ENCODE measurements at places on chromosomes 13 and 19.

DNA sequence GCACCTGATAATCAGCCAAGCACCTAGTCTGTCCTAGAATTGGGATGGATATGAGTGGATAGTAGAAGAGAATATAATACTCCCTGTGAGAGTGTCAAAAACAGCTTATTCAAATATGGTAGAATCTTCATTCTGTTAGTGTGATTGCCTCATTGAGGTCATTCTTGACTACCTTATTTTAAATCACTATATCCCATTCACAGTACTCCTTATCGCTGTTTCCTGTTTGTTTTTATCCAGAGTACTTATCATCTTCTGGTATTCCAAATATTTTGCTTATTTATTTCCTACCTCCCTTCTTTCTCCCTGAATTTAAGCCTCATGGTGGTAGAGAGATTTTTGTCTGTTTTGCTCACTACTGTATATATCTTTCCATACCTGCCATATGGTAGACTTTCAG is 9.9 kb downstream of the NDFIP2 start:
- no peak for DNase-seq

DNA sequence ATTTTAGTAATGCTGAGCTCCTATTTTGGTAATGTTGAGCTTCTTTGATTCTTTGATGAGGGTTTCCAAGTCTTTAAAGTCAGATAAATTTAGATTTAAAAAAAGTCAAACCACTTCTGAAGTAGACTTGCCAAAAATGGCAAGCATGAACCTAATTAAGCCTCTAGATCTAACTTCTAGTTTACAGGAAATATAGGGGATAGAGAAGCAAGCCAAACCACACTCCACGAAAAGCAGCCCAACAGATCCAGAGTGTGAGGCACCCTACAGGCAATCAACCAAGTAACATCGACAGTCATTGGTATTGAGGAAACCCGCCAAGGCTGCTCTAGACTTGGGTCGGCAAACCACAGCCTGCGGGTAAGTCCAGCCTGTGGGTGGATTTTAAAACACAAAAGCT is 3.7 kb downstream of the GGACT start:
- DNase-seq = no peak

DNA sequence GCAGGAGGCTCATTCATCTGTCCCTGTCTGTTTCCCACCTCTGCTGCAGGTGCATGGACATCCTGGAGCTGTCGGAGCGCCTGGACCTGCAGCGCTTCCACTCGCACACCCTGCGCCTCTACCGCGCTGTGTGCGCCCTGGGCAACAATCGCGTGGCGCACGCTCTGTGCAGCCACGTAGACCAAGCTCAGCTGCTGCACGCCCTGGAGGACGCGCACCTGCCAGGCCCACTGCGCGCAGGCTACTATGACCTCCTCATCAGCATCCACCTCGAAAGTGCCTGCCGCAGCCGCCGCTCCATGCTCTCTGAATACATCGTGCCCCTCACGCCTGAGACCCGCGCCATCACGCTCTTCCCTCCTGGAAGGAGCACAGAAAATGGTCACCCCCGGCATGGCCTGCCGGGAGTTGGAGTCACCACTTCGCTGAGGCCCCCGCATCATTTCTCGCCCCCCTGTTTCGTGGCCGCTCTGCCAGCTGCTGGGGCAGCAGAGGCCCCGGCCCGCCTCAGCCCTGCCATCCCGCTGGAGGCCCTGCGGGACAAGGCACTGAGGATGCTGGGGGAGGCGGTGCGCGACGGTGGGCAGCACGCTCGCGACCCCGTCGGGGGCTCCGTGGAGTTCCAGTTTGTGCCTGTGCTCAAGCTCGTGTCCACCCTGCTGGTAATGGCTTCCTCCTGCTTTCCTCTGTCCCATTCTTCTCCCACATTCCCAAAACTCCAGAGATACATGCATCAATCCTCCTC is 52.2 kb downstream of the RYR1 start:
- no peak for DNase-seq

GRCh38 chr19:4059453-4059871 is 7.2 kb downstream of the ZBTB7A start:
- no peak for DNase-seq

GRCh38 chr19:3604227-3604986 is 2.3 kb downstream of the TBXA2R start:
- no peak for DNase-seq

GRCh38 chr13:113117335-113117872 is 5.2 kb upstream of the F10 start:
- DNase-seq = no peak

DNA sequence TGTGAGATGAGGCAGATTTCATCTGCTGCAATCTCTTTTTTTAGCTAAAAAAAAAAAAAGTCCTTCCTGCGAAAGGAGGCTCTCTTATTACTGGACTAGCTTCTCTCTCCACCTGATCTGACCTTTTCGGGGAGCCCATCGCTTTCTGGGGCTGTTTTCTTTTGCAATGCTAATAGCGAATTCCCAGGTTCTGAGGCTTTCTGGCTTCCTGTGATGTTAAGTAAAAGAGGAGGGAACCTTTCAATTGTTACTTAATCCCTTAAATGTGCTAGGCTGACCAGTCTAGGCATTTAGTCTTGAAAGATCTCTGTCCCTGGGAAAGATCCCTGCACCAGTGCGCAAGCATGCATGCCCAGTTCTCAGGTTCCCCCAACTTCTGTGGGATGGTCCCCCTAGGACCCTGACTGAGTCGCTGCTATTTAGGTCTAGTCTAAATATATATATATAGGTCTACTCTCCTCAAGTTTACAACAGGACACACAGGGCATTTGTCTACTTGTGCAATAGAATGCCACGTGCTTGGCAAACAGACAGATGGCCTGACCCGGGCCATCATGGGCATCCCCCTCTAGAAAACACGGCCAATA is 224.7 kb downstream of the ZNF536 start:
- DNase-seq = no peak

GRCh38 chr13:48068036-48068435 is 26.9 kb downstream of the MED4 start:
- no peak for DNase-seq

- peak; percentile 97 for DNase-seq
Observed at GRCh38 chr19:58558623-58559274, 338 bp upstream of the UBE2M start.

- DNase-seq = no peak
Observed at GRCh38 chr13:45353895-45354294, 12.9 kb upstream of the TPT1 start.

GRCh38 chr13:34076943-34077703 is 259.2 kb downstream of the RFC3 start:
- peak; percentile 8 for DNase-seq

DNA sequence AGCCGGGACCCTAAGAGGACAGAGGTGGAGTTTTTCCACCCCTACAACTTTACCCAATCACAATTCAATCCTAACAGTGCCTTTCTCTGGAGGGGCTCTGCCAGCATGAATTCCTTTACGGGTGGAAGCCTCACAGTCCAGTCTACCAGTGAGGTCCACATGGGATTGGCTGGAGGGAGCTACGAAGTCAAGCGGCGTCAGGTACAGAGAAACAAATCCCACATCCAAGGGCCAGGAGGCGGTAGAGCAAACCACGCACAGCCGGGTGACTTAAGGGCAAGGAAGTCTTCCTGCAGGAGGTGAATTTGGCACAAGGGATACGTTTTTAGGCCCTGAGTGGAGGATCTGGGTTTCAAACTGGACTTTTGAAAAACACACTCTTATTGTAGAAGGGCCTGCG is 199.6 kb downstream of the UQCRFS1 start:
- no peak for DNase-seq

DNA sequence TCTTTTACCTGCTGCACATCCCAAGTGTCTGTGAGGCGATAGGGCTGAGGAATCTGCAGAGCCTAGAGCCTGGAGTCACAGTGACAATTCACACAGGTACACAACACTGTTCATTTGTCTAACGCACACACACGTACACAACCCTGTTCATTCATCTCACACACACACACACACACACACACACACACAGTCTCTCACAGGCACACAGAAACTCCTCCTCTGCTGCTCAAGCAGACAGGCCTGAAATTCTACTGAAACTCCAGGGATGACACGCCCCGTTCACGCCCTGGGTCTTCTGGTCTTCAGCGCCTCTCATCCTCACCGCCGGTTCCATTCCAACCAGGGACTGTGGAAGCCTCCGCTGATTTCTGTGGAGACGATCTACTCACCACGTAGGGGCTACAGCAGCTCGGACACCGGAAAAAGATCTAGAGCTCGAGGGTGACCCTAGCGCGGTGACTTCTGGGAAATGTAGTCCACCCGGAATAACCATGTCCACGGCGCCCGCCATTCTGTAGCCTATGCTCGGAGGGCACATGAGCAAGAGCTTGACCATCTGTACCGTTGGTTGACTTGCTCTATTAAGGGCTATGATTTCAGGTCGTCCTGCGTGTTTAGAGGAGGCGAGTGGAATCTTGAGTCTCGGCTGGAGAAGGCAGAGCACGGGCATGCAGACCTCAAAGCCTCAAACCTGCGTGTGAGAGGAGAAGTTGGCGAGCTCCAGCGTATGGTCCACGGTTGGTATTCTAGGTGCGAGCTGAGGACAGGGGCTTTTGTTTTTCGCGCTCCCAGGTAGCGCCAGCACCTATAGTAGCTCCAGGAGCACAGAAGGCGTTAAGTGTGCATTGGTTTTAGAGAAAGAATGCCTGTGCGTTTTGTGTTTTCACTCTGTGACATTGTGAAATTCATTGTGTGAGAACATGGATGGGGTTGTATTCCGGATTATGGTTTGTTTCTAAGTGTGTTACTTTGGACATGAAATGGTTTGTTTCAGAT is 33.4 kb downstream of the ZNF45 start:
- DNase-seq = peak; percentile 75

DNA sequence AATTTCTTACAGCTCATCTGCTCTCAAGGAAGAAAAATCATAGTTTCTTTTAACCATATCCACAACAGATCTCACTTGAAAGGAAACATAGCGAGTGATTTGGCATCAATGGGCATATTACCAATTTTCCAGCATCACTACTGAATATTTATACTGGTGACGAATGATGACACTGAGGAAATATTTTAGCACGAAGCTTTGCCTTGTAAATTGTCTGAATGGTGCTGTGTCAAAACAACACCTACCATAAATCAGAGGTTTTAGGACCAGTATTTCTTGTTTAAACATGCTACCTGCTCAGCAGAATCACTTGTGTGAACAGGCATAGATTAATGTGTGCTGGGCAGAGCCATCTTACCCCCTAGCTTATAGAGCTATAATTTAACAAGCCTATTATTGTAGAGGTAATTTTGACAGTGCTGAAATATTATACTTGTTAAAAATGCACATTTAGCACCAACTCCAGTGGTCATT is 146.8 kb downstream of the ABCC4 start:
- DNase-seq = no peak

DNA sequence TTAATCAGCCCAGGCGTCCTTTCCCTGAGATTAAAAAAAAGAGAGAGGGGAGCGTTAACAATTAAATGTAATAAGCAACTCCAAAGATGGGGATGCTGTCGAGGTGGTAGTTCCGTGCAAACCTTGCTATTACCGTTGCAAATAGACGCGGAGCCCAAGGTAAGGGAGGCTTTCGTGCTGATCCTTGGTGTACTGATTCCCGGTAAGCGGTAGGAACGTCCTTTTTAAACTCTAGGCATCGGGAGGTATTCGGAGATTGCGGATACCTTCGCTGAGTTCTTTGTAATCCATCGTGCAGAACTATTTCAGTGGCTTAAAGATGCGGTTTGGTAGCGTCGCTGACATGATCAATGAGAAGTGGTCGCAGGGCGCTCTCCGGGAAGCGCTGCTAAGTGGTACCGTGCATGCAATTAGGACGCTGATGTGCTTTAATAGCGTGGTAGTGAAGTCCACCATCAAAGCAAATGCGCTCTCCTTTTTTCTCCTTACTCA is 3.1 kb downstream of the SLITRK5 start:
- DNase-seq = no peak

- DNase-seq = no peak
Observed at GRCh38 chr13:20491926-20492435, 33.7 kb downstream of the CRYL1 start.

- no peak for DNase-seq
Observed at GRCh38 chr19:8355631-8356402, 8.1 kb upstream of the ANGPTL4 start.

DNA sequence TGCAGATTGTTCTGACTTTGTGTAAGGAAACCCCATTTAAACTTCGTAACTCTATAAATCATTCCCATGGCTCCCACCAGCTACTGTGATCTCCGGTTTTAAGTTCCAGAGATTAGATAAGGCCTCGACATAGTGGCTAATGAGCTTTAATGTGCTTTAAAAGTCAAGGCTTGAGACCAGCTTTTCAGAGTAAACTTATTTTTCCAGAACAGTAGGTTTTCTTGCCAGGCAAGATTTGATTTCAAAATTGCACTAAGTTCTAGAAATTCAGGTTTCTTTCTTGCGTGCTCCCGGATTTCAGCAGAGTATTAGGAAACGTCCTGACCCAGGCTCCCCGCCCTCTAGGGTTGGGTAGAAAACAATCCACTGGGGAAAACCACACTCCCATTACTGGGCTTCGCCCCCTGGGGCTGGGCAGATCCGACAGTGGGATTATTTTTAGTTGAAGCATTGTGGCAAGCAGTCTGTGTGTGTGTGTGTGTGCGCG is 43.3 kb downstream of the CRYL1 start:
- DNase-seq = no peak

DNA sequence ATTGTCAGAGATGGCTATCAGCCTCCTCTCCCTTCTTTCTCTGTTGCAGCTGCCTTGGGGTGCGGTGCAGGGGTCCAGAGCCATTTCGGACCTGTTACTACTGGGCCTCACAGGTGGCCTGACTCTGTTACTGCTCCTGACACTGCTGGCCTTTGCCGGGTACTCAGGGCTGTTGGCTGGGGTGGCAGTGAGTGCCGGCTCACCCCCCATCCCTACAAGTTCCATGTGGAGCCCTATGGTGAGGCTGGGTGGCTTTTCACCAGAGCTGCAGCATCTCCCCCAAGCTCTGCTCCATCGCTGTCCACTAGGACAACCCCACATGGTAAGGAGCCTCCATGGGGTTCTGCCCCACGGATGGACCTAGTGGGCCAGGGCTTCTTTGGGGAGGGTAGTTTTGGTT is 13.7 kb upstream of the ZNF492 start:
- DNase-seq = no peak

GRCh38 chr19:21841488-21842097 is 5.6 kb upstream of the ZNF43 start:
- DNase-seq = no peak
